Osteocyte (in vitro differentiated cells): ENCODE measurements at places on chromosomes 7 and 10. TPM values are rescaled to one million over a fixed set of nuclear protein-coding genes. Genes with fewer than 3 reads are reported as not detected.

PRKG1 gene
- 10.5 and 10.8 TPM in 2 replicates for total RNA-seq

DNA sequence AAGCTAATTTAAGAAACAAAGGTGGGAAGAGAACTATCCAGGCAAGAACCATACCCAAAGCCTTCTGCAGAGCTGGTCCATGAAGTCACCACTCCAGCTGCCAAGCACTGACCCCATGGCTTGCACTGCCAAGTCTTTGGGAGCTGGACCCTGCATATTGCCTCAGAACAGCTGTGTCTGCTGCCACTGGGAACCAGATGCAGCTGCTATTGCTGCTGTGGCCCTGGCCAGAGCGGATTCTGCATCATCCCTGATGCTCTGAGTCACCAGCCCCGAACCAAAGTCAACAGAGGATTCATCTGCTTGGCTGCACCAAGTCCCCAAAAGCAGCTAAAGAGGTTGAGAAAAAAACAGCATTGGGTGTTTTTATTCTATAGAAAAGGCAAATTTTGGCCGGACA is 39.2 kb upstream of the GSAP start:
- DNase-seq = no peak

DNA sequence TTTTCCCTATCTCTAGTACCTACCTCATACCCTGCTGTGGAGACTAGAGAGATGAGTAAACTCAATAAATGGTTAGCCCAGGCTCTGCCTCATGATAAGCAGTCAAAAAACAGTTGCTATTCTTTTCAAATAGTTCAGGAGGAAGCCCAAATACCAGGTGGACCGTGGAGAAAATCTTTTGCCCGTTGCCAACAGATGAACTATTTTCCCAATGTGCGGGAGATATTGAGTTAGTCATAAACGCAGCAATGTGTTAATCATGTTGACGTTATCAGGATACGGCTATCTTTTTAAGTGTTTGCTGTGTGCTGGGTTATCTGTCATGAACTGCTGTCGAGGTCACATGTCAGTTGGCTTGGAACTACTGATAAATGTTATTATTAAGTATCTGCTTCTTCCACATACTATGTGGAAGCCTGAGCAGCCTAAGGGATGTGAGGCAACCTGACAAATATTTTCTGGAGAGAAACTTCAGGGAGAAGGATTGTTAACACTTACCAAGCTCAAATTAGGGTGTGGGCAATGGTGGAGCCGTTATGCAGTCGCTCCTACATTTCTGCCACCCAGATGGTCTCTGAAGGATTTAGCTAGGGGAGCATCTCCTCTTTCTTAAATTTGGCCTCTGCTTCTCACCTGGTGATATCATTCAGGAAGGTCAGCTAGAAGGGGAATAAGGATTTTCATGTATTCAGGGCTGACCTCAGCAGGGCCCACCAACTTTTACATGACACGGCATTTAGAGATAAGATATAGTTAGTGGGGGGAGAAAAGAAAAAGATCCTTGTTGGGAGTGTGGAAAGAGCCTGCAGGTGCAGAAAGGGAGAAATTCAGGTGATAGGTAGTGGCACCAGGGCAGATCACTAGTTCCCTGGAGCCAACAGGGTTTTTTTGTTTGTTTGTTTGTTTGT is 33.5 kb upstream of the SLC26A3 start:
- DNase-seq = no peak

CCL24 gene
- not detected in 2 replicates for total RNA-seq

- no peak for DNase-seq
Observed at GRCh38 chr7:43113622-43114457, 1.4 kb downstream of the HECW1 start.

FZD1 gene
- 19.4 and 20.0 TPM in 2 replicates for total RNA-seq
